ENCODE measurements at places on chromosomes 7 and 10.

- no peak for DNase-seq
These were observed 19.8 kb upstream of the FAM133B start for GRCh38 chr7:92609921-92610518.

GRCh38 chr7:85695533-85695932 is 508.7 kb upstream of the SEMA3D start:
- DNase-seq, result no peak

- DNase-seq, result no peak
These were observed 124.9 kb downstream of the DLG5 start for GRCh38 chr10:77801474-77802161.

DNA sequence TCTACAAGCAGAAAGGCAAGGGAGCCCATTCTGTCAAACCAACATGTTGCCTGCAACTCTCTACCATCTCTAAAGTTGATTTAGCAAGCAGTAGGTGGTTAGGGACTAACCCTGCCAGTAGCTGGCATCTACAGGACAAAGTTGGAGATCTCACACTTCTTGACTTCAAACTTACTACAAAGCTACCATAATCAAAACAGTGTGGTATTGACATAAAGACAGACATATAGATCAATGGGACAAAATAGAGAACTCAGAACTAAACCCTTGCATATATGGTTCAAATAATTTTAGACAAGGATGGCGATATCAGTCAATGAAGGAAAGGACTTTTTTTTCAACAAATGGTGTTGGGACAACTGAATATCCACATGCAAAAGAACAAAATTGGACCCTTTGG is 84.9 kb downstream of the MAP3K8 start:
- no peak for DNase-seq

DNA sequence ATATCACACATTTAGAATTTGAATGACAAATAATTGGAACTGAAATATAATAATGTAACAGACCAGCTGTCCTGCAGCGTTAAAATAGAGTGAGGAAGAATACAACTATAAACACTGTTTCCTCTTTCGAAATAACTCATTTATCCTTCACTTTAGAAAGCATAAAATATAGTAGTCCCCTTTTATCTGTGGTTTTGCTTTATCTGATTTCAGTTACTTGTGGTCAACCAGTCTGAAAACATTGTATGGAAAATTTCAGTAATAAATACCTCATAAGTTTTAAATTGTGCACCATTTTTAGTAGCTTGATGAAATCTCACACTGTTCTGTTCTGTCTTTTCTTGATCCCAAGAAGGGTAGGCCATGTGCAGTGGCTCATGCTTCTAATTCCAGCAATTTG is 31.7 kb downstream of the POLR1F start:
- DNase-seq, result no peak

- no peak for DNase-seq
These were observed 19.5 kb downstream of the DNAJB9 start for GRCh38 chr7:108589199-108589598.

GRCh38 chr10:127577376-127578258 is 28.5 kb downstream of the NPS start:
- no peak for DNase-seq

GRCh38 chr10:49325131-49325915 is 26.4 kb downstream of the C10orf71 start:
- no peak for DNase-seq

DNA sequence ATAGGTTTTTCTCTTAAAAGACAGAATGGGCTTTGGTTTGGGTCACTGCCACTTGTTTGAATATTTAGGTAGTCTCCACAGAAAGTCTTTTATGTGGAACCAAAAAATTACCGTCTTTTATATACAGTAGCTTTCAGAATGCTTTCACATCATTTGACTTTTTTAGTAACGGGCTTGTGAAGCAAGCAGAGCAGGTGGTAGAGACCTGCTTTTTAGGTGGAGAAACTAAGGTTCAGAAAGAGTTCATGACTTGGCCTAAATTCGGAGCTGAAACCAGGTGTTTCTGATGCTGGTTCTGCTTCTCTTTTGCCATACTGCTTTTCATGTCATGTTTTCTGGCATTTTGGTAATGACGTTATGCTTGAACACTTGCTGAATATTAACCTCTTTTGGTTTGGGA is 36.3 kb downstream of the GARS1 start:
- no peak for DNase-seq

- DNase-seq, result no peak
These were observed 6.8 kb upstream of the NAT16 start for GRCh38 chr7:101186844-101187428.

DNA sequence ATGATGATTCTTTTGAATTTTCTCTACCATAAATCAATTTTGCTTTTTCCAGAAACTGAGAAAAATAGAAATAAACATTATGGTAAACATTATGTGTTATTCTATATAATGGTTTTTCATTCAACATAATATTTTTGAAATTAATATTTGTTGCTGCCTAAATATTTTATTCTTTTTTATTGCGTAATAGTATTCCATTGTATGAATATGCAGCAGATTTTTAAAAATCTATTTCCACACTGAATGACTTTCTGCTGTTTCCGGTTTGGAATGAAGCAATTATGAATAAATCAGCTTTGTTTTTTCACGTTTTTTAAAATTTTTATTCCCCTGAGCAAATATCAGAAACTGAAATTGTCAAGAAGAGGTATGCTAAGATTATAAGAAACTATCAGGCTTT is 335.2 kb upstream of the KCND2 start:
- DNase-seq, result no peak

DNA sequence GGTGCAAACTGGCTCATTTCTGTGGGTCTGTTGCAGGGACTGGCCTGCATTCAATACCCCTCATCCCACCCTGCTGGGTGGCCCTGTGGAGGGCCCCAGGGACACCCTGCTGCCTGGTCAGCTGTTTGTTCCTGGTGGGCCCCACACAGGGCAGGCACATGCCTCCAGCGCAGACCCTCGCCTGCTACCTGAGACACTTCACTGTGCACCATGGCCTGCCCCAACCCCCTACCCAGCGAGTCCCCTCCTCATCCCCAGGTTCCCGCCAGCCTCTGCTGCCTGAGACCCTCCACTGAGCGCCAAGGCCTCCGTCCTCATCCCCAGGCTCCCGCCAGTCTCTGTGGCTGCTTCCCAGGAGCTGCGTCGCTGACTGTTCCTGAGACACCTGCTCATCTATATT is 16.8 kb downstream of the GPR146 start:
- no peak for DNase-seq

GRCh38 chr10:46305986-46306385 is 19.2 kb downstream of the ANTXRL start:
- DNase-seq, result no peak

- no peak for DNase-seq
These were observed 259.7 kb downstream of the PAXIP1 start for GRCh38 chr7:154743206-154743605.

DNA sequence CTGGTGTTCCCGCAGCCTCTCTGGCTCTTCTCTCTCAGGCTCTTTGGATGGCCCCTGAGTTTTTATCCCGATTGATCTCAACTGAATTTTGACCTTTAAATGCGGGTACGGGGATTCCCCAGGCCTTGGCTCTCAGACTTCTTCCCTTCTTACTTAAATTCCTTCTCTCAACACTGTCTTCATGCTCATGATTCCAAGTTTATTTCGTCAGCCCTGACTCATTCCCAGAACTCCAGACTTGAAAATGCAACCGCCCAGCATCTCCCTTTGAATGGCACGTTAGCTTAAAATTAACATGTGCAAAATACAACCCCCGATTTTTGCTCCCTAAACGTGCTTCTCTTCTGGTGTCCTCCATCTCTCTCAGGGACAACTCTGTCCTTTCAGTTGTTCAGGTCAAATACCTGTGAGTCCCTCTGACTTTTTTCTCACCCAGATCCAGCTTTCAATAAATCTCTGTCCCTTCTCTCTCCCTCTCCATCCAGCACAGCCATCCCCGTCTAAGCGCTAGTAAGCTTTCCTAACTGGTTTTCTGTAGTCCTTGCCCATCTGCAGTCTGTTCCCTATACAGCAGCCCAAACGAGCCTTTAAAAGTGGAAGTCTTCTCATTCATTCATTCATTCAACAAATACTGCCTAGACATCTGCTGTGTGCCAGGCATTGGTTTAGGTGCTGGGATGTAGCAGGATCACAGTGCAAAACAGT is 7.1 kb downstream of the HECW1 start:
- no peak for DNase-seq

Data from activated T-cell treated with anti-CD3 and anti-CD28 coated beads for 4 hours (primary cell).